Pancreas (tissue), 10 donors: ENCODE measurements at places on chromosomes 11 and 22. TPM values are rescaled to one million over a fixed set of nuclear protein-coding genes. Genes with fewer than 3 reads are reported as not detected.

GRCh38 chr11:4167292-4167691 is 72.7 kb downstream of the RRM1 start:
- no peak for DNase-seq

ACR gene
- 0.40 TPM for total RNA-seq

DNA sequence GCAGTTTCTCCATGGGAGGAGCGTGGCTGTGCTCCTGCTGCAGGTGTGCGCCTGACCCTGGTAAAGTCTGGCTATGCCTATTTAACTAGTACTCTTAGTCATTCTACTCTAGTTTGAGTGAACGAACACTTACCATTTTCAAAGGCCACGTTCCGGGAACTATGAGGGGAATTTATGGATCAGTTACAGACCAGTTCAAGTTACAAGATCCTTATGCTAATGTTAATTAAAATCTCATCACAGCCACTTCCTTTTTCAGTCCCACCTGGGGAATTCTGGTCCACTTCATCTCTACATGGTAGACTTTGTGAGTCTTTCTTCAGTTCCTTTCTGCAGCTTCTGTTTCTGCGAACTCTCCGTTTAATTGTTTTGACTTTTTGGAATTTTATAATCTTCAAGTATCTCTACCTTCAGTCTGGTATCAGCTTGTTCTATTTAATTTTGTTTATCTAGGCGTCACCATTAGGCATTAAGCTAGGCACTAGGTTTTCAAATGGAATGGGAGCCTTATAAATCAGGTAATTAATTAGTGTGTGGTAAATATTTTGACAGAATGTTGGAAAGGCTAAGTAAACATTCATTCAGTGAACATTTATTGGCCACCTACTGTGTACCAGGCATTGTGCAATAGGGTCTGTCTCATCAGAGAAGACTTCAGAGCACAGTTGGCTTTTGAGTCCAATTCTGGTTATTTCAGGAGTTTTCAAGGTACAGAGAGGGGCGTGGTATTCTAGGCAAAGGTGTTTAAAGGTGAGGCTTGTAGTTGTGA is 78.9 kb downstream of the GRK3 start:
- DNase-seq = no peak

- no peak for DNase-seq
Measured at GRCh38 chr11:130817330-130817944, 98.8 kb downstream of the SNX19 start.
